ENCODE measurements at places on chromosomes 7 and 10.

- DNase-seq, result no peak
Observed at GRCh38 chr10:124366343-124366742, 52.4 kb downstream of the OAT start.

DNA sequence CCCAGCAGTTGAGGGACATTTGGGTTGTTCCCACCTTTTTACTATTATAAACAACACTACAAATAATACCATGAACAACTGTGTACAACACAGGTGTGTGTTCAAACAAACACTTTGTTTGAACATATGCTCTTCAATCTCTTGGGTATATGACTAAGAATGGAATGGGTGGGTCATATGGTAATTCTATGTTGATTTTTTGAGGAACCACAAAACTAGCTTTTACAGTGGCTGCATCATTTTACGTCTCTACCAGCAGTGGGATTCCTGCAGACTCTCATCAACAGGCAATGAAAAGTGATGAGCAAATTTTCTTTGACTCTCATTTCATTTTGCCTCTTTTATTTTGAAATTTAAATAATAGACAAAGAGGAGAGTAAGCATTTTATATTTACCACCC, 116.9 kb upstream of the KLF14 start:
- DNase-seq, result no peak

DNA sequence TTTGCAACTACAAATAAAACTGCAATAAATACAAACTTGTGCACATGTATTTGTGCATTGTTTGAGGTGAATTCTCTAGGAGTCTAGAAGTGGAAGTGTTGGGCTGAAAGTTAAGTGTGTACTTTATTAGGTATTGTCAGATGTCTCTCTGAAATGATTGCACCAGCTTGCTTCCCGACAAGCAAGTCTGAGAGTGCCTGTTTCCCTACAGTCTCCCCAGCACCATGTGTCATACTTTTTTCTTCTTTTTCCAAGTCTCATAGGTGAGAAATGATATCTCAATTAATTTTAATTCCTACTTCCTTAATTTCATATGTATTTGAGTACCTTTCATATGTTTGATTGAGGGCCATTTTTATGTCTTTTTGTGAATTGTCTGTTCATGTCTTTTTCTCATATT, 336.2 kb downstream of the PAXIP1 start:
- DNase-seq, result no peak

GRCh38 chr7:70907259-70908247, 224.4 kb upstream of the GALNT17 start:
- DNase-seq, result no peak

GRCh38 chr10:105017116-105017515, 376.0 kb downstream of the SORCS3 start:
- peak; percentile 4 for DNase-seq

DNA sequence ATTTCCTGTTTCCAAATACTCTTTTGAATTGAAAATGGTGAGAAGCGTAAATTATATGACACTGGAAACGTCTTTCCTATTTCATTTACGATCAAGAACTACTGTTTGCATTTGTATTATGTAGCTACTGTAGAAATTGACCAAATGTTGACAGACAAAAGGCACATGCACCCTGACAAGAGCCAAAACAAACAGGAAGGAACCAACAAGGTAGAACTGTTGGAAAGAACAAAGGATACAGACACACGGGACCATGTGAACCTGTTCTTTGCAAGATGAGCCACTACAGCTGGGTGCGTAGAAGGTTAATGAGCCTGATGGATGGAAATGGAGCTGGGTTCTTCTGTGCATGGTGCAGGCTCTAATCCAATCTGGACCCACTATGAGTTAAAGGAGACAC, 48.4 kb upstream of the FZD8 start:
- no peak for DNase-seq

GRCh38 chr7:151195616-151196450, 8.8 kb upstream of the ASB10 start:
- no peak for DNase-seq

- no peak for DNase-seq
Observed at GRCh38 chr10:113957013-113957412, 86.7 kb upstream of the ADRB1 start.
